ENCODE measurements at places on chromosomes 2 and 18.
A peak's percentile ranks its signal among the peaks of the same experiment; 100 is the strongest.

DNA sequence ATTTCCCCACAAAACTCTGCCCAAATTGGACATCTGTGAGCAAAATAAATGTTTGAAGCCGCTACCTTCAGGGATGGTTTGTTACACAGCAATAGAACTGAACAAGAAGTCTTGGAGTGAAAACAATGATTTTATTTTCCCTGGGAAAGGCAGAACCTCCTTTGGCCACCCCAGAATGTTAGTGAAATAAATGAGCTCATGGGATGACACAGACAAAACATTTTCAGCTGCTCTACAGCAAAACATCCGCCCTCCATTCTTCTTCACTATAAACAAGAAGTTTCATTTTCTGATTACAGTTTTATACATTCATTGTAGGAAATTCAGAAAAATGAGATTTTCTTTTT is 4.3 kb upstream of the EFHD1 start:
- no peak for DNase-seq

DNA sequence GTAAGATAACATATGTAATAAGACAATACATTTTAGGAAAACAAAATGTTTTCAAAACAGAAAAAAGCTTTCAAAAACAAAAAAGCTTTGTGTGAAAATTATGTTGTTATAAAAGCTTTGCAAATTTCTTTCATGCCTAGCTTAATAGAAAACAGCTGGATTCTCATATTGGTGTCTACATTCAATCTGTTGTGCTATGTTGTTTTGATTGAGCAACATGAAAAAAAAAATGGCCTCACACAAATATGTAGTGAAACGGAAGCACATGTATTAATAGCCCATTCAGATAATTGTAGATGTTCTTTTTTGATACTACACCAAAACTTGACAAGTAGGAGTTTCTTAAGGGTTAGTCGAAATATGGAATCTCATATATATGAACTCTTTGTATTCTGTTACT is 197.5 kb downstream of the ZEB2 start:
- no peak for DNase-seq

DNA sequence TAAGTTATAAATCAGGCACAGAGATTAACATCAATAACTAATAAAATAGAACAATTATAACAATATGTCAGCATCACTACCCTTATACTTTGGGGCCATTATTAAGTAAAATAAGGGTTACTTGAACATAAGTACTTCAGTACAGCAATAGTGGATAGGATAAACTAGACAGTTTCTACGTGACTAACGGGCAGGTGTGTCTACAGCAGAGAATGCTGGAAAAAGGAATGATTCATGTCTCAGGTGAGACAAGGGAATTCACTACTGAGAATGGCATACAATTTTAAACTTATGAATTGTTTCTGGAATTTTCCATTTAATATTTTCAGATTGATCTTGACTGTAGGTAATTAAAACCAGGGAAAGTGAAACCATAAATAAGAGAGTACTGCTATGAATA is 5.5 kb downstream of the WDR75 start:
- DNase-seq, result no peak

DNA sequence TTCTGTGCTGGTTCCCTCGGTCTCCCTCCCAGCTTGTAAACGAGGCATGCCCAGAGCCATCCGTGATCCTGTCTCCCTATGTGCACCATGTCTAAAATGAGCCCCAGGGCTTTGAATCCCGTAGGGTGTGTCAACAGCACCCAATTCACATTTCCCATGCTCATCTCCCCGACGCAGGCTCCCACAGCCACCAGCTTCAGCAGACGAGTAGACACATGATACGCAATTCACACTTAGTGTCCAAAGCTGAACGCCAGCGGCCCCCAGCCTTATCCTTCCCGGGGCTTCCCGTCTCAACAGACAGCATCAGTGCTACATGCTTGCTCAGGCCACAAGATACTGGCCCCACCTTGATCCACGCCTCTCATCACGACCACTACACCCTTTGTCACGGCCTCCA is 88.1 kb downstream of the EIPR1 start:
- no peak for DNase-seq

GRCh38 chr2:235054475-235054874 is 102.7 kb downstream of the SH3BP4 start:
- no peak for DNase-seq

GRCh38 chr18:37564711-37565100 is 892 bp downstream of the CELF4 start:
- DNase-seq, result no peak

DNA sequence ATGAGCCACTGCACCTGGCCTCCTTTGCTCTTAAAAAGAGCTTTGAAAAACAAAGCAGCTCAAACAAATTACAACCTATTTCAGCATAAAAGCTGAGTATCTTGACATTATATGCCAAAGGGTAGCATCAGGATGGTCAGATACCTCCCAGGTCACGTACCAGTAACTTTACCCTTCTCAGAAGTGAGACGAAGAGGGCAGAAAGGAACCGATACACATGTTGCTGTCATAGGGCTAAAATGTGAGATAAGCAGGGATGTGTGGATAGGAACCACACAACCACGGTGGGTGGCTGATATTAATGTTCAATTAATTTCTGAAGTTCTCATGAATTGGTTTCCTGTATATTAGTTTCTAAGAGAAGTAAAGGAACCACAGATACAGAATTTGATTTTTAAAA is 12.6 kb upstream of the RNU2-63P start:
- no peak for DNase-seq

DNA sequence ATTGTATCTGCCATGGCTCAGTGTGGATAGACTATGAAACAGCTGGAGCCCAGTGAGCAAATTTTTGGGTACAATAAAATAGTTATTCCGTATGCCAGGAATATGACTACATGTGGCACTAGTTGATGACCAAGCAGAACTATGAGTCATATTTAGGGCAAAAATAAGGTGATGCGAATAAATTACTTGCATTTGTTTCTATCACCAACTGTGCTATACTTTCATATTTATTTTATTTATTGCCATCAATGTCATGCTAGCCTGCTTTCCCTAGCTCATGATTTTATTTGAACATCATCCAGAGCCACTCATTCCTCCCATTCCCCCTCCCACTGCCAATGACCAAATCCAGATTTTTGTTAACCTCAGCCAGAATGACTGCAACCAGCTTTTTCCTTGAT is 13.3 kb upstream of the FAP start:
- DNase-seq, result no peak

GRCh38 chr2:177984749-177985148 is 87.8 kb downstream of the PDE11A start:
- no peak for DNase-seq

GRCh38 chr18:34611904-34612303 is 98.2 kb upstream of the DTNA start:
- no peak for DNase-seq

GRCh38 chr2:64873472-64873924 is 115.7 kb upstream of the SLC1A4 start:
- DNase-seq, result peak; percentile 65

DNA sequence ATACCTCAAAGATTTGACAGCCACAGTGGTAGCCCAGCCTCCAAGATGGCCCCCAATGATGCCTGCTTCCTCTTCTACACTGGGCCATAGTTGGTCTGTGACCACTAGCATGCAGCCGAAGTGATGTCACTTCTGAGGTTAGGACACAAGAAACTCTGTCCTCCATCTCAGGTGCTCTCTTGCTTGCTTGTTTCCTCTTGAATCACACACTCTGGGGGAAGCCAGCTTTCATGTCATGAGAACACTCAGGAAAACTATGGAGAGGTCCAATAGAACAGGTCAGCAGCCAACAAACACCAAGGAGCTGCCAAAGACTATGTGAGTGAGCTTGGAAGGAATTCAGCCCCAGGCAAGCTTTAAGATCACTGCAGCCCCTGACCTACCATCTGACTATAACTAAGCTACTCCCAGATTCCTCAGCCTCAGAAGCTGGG is 3.3 kb upstream of the ADAM17 start:
- DNase-seq, result no peak
